SK-MEL-5 (cell line): ENCODE measurements at places on chromosomes 13 and 19. TPM values are rescaled to one million over a fixed set of nuclear protein-coding genes. Genes with fewer than 3 reads are reported as not detected.

DNA sequence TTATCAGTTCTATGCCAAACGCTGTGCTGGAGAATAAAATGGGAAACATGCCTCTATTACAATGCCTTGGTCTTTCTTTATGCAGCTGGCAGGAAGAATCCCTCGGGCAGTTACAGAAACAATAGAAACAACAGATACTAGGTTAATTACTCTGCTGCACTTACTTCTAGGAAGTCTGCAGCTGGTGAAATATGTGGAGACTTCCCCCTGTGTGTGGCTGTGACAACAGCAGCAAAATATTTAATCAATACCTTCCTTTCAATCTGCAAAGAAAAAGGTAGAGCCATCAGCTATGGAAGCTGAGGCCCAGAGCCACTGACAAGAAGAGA lies 9.9 kb downstream of the STOML3 start:
- no peak for DNase-seq

- DNase-seq: no peak
Observed at GRCh38 chr13:48838193-48838973, 137.3 kb upstream of the FNDC3A start.

- DNase-seq: no peak
Observed at GRCh38 chr13:41811588-41812021, 149.3 kb downstream of the VWA8 start.

DNA sequence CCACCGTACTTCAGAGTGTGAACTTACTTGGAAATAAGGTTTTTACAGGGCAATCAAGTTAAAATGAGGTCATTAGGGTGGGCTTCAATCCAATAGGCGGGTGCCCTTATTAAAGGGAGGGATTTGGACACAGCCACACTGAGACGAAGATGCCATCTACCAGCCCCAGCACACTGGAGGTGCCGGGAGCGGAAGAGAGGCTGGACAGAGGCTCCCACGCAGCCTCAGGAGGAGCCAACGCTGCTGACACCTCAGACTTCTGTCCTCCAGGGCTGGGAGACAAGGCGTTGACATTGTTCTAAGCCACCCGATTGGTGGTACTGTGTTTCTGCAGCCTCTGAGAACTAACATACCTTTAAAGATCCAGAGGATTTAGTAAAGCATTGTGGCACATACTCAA lies 12.6 kb upstream of the RAB20 start:
- DNase-seq: no peak

DNA sequence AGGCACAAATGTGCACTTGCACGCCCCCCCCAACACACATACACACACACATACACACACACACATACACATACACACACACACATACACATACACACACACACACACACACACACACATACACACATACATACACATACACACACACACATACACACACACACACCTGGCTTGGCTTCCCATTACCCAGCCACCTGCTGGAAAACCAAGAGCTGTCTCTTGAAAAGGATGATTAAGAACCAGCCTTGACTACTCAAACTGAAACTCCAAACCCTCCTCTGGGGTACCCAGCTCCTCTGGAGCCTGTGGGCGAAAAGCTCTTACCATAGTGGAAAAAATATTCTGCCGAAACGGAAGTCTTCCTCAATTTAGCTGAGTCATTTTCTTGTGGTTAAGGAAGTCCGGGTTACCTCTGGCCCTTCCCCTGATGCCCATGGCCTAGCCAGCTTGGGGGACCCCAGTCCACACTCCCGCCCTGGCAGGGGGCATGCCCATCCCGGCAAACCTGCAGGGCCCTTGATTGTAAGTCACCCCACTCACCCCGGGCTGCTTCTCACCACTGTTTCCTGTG lies 21.9 kb downstream of the CEBPA start:
- DNase-seq: no peak

GRCh38 chr13:112947796-112948195 lies 21.2 kb upstream of the MCF2L start:
- no peak for DNase-seq

GRCh38 chr13:41232578-41233480 lies 30.5 kb downstream of the MTRF1 start:
- no peak for DNase-seq

- no peak for DNase-seq
Observed at GRCh38 chr13:96373597-96373996, 283.7 kb downstream of the HS6ST3 start.

DNA sequence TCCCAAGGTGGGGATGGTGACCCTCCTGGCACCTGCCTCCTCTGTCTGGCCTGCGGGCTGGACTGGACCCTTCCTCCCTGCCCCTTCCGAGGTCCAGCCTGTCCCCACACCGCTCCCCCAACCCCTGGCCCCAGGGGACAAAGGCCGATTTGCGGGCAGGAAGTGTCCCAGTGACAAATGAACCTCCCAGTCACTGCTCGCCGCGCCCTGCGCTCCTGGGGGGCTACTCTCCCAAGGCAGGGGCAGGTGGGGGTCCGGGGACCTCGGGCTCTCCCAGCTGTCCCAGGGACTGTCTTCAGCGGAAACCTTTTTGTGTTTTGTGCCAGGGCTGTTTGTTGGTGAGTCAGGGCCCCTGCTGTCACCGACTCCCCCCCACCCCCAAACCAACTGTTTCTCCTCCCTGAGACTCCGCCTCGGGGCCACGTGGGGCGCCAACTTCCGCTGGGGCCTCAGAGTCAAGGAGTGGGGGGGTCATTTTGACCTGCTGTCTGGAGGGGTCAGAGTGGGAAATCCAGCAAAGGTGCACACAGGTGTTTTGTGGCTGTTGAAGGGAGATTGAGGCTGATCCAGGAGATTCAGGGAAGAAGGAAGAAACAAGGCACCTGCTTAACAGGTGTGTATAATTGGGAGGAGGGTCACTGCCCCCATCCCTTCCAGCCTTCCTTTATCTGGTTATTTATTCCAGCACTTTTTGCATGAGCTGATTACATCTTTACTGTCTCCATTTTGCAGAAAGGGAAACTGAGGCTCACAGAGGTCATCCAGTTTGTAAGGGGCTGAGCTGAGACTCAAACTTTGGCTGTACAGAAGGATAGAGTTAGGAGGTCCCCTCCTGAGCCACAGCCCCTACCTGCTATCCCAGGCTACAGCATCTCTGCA lies 831 bp downstream of the PGPEP1 start:
- no peak for DNase-seq

GRCh38 chr13:30128591-30128990 lies 178.8 kb downstream of the KATNAL1 start:
- DNase-seq: no peak

GRCh38 chr19:51020988-51021651 lies 1.6 kb upstream of the KLK10 start:
- peak; percentile 76 for DNase-seq

DNA sequence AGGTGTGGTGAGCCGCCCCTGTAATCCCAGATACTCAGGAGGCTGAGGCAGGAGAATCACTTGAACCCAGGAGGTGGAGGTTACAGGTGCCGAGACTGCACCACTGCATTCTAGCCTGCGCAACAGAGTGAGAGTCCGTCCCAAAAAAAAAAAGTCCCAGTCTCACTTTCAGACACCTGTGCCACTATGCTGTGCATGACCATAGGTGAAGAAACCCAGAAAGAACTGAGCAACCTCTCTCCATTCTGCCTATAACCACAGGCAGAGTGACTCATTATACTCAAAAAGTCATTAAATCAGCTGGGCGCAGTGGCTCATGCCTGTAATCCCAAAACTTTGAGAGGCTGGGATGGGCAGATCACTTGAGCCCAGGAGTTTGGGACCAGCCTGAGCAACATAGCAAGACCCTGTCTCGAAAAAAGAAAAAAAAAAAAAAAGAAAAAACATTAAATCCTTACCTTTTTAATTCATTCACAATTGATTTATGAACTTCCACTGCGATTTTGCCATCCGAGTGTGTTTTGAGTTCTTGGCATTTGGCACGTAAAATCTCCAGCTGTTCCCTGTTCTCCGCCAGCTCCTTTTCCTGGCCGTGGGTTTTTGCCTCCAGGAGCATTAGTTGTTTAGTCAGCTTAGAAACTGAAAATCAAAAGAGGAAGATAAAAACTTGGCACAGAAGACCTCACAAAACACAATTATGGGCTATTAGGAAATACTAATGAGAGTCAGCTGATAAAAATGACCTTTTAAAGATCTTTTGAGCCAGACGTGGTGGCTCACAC lies 45.5 kb upstream of the SLC7A9 start:
- no peak for DNase-seq

DNA sequence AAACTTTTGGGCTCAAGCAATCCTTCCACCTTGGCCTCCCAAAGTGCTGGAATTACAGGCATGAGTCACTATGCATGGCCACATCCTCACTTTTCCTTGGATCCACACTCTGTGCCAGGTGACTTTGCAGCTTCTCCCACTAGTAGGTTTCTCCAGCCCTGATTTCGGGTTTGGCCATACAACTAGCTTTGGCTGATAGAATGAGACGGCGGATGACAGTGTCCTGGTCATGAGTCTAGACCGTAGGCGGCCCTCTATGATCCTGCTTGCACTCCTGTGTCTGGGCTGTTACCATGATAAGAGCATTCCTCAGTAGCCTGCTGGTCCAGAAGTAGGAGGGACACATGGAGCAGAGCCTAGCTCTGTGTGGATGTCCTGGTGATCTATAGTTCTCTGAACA lies 112.5 kb upstream of the KL start:
- DNase-seq: no peak

GRCh38 chr13:51451134-51451466 lies 1.7 kb downstream of the INTS6 start:
- no peak for DNase-seq

GRCh38 chr19:32750441-32751055 lies 31.0 kb downstream of the TDRD12 start:
- DNase-seq: no peak

DNA sequence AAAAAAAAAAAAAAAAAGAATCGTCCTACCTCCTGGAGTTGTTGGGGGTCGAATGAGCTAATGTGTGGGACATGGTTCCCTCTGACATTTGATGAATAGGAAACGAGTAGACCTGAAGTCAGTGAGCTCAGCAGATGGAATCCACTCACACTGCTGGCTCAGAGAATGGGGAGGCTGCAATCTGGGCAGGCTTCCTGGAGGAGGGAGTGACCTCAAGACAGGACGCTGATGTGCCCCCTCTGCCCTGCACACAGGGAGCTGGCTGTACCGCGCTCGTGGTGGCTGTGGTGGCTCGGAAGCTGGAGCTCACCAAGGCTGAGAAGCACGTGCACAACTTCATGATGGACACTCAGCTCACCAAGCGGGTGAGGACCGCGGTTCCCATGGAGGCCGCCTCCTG lies 19.8 kb upstream of the ARRDC2 start:
- no peak for DNase-seq

GRCh38 chr13:91729859-91730258 lies 331.4 kb downstream of the GPC5 start:
- DNase-seq: no peak

DNA sequence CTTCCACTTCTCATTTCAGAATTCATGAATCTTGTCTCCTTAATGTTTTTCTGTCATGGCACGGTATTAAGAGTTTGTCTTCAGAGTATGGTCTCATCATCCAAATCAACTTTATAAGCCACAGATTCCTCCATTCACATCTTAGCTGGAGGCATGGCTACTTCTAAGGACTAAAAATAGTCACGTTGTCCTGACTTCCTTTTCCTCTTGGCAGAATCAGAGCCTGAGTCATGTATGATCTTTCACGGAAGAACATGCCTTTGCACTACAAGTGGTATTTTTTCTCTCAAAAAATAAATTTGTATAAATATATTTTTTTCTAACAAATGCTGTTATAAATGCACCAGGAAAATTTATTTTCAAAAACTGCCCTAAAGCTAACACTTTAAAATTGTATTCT lies 71.4 kb downstream of the ALOX5AP start:
- DNase-seq: peak; percentile 50

DNA sequence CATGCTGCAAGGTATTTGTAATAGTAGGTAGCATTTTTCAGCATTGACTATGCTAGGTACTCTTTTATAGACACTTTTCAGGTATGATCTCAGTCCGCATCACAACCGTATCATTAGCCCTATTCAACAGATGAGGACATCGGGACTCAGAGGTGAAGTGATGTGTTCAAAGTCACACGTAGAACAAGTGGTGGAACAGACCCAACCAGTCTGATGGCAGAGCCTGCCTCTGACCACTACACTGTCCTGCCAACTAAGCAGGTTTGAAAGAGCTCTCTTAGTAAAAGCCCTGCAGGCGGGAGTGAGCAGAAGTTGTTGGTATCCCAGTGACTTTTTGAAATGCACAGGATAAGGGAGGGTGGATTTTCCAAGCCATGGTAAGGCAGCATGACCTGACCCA lies 20.2 kb downstream of the PAF1 start:
- DNase-seq: no peak

- peak; percentile 54 for DNase-seq
Observed at GRCh38 chr19:7294558-7295212, 471 bp upstream of the INSR start.

GRCh38 chr13:91594061-91594460 lies 195.6 kb downstream of the GPC5 start:
- DNase-seq: peak; percentile 42

- DNase-seq: no peak
Observed at GRCh38 chr13:111095031-111095840, 19.9 kb upstream of the ARHGEF7 start.

GRCh38 chr13:45074721-45075120 lies 45.6 kb upstream of the GTF2F2 start:
- DNase-seq: no peak

- DNase-seq: no peak
Observed at GRCh38 chr13:76607866-76608265, 278.3 kb downstream of the KCTD12 start.

DNA sequence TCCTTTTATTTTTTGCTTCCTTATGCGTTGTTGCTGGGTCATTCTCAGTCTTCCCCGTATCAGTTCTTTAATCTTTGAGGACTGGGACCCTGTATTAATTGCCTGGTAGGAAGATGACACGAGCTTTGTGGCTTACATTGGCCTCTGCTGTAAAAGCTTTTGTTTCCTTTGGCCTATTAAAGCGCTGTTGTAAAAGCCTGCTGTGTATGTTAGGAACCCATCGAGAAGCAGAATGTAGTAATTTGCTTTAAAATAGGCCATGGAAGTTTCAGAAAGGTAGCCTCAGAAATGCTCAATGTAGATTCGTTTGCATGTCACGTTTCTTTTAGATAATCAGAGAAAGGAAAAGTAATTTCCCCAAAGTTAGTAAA lies 257.5 kb upstream of the STARD13 start:
- DNase-seq: no peak

DNA sequence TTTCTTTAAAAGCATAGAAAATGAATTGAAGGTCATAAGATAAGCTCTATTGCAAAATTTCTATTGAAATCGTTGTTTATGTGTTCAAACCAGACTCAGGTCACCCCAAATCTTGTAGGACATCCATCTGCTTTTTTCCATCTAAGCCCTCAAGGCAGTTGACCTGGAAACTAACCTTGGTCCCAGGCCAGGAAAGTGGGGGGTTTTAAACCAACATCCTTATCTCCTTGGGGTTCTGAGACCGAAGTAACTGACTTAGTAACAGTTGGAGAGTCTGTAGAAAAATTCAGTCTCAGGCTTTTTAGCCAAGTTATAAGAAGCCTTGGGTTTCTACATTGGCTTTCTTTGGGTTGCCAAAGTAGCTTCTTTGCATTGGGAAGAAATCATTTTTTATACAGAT lies 23.4 kb downstream of the ZNF507 start:
- DNase-seq: no peak

GRCh38 chr13:113639616-113640262 lies 18.3 kb downstream of the ATP4B start:
- DNase-seq: no peak

The AKT1S1 gene
- 6.2 and 6.4 TPM in 2 replicates for total RNA-seq

The FFAR3 gene
- not detected in 2 replicates for total RNA-seq

The CCDC8 gene
- total RNA-seq: not detected in 2 replicates

The ZNF506 gene
- total RNA-seq: 7.7 and 10.5 TPM in 2 replicates

The TTC9B gene
- total RNA-seq: not detected in 2 replicates

The ZNF441 gene
- 5.0 and 5.9 TPM in 2 replicates for total RNA-seq

The GPC5 gene
- total RNA-seq: 0.50 and 2.5 TPM in 2 replicates

The ZNF737 gene
- 8.1 and 10.5 TPM in 2 replicates for total RNA-seq

The OSCAR gene
- total RNA-seq: not detected in 2 replicates

The SERP2 gene
- total RNA-seq: not detected in 2 replicates
